ENCODE measurements at places on chromosomes 1 and 21.

- DNase-seq, result no peak
These were observed 1046.2 kb downstream of the BRINP3 start for GRCh38 chr1:189431447-189431846.

DNA sequence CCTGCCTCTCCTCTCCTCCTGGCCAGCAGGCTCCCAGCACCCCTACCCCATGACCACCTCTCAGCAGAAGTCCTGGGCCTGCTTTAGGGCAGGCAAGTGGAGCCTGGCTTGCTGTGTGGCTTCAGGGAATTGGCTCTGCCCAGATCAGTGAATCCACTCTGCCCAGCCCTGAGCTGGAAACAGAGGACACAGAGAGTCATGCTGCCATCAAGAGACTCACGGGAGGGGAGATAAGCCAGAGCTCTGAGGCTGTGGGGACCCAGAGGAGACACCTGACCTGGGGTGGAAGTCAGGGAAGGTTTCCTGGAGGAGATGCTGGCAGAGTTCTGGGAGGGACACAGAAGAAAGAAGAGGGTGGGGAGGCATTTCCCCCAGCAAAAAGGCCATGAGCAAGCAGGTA, 54.2 kb downstream of the GLIS1 start:
- DNase-seq, result no peak

DNA sequence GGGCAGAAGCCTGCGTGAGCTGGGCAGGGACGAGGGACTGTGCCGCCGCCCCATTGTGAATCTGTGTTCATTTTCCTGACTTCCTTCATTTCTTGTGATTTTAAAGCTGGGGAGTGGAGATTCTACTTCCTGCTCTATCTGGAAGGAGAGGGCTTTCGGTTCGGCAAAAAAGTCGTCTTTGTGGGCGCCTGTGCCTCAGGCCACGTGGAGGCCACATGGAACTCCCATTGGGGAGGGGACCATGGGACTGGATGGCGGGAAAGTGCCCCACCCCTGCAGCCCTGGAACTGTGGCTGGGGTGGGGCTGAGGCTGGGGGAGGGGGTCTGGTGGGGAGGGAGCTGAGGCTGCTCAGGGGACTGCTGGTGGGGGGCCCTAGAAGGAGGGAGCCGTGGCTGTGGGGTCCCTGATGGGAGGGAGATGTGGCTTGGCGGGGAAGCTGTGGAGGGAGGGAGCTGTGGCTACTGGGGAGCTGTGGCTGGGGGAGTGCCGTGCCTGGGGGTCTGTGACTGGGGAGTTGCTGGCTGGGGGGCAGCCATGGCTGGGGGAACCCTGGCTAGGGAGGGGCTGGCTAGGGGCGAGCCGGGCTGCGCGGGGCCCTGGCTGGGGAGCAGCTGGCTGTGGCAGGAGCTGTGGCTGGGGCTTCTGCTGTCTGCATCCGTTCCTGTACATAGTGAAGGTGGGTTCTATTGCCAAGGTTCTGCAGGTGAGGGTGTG, 31.5 kb downstream of the COL18A1 start:
- no peak for DNase-seq

- no peak for DNase-seq
These were observed 199.6 kb downstream of the LTN1 start for GRCh38 chr21:28793043-28793442.

GRCh38 chr1:190679454-190679853, 201.8 kb upstream of the BRINP3 start:
- no peak for DNase-seq

DNA sequence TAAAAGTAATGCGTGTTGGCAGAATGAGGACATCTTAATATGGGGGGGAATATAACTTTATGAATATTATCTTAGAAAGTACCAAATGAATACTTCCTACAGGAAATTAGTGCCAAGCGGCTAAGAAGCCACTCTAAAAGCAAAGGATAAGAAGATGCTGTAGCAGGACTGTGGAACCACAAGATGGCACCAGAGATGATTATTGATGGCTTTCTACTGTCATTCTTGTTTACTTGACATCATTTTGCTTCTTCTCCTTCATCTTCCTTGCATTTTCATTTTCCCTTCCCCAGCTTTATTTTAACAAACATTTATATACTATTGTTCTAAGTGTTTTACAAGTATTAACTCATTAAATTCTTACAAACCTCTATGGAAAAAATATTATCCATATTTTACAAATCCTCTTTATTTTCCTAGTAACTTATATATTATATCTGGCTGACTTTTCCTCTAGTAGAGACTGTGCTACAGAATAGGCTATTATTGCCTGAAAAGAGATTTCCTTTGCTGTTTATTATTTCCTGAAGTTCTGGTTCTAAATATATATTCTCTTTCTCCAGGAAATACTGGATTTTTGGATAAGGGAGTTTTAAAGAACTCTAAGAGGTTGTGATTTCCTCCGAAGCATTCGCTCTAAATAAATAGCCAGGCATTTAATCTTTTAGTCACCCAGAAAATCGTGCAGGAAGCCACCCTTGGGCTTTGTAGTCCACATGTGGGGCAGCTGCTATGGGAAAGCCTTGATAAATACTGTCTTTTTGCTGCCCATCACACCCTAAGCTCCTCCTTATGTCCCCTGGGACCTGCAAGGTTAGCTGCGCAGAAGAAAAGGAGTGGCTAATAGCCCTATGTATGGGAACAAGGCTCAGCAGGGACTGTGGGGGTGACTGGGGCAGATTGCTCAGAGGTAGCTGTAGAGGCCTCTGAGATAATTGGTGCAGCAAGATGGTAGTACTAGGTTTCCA, 69.8 kb downstream of the TPR start:
- DNase-seq, result no peak

GRCh38 chr1:243483071-243483771, 227.4 kb downstream of the SDCCAG8 start:
- DNase-seq, result no peak

DNA sequence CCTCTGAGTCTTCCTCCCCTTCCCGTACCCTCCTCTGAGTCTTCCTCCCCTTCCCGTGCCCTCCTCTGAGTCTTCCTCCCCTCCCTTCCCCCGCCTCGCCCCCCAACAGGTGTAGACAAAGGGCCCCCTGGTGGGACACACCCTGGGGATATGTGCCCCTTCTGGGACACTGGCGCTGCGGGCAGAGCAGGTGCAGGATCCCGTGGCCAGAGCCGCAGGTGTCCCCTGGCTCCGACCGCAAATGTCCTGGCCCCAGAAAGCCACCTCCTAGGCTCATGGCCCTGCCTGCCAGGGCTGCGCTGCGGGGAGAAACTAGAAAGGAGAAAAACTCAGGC, 51.5 kb upstream of the ARHGEF16 start:
- no peak for DNase-seq

DNA sequence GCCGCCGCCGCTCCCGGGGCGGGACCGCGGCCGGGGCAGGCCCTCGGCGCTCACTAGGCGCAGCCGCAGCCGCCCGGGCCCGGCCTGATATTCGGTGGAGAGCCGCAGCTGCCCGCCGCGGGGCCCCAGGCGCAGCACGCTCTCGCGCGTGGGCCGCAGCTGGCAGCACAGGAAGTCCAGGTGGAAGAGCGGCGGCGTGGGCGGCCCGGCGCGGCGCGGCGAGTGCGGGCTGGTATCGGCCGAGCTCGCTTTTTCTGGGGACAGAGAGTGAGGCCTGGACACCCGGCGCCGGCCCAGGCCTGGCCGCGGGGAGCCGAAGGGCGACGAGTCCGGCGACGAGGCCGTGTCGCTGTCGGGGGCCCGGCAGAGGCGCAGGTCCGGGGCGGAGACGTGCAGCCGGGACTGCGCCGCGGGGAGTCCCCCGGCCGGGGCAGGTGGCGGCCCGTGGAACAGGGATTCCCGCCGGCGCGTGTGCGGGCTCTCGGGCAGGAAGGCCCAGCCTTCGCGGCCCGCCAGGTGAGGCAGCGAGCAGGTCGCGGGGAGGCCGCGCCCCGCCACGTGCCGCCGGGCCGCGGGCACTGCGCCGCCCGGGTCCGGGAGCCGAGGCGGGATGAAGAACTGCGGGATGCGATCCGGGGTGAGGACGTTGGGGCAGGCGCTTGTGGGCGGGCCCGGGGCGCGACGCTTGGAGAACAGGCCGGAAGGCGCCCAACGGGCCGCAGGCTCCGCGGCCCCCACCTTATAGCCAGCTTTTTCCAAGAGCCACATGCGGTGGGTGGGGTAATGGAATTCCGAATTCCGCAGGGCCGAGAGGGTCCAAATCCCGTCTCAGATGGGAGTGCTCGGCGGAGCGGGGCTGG, 1.2 kb downstream of the C2CD4D start:
- DNase-seq, result no peak

DNA sequence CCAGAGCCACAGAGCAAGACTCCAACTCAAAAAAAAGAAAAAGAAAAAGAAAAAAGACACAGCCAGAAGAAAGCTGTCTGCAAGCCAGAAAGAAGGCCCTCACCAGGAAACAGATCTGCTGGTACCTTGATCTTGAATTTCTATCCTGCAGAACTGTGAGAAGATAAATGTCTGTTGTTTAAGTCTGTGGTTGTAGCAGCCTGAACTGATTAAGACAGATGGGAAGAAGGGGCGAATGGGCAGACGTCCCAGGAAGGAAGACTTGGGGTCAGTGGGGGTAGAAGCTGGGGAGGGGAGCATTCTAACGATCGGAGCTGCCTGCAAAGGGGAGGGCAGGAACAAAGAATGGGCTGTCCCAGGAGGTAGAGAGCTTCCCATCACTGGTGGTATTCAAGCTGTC, 6.3 kb downstream of the SLC2A7 start:
- no peak for DNase-seq

DNA sequence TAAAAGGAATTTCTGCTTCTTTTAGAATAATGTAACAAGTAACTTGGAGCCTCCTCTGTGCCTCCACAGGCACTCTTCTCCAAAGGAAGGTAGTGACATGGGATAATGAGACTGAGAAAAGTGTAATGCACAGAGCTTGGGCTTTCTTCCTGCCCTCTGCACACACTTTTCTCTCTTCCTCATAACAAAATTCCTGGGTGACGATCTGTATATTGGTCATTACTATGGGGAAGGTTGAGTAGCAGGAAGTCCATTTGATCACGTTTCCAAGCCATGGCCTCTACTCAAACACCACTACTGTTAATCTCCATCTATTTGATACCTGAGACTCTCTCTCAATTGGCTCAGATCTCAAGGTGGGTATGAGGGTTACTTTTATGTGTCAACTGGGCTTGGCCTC, 113.9 kb downstream of the GRIK1 start:
- no peak for DNase-seq

- DNase-seq, result no peak
These were observed 4.4 kb downstream of the TMEM183A start for GRCh38 chr1:203011582-203011981.

DNA sequence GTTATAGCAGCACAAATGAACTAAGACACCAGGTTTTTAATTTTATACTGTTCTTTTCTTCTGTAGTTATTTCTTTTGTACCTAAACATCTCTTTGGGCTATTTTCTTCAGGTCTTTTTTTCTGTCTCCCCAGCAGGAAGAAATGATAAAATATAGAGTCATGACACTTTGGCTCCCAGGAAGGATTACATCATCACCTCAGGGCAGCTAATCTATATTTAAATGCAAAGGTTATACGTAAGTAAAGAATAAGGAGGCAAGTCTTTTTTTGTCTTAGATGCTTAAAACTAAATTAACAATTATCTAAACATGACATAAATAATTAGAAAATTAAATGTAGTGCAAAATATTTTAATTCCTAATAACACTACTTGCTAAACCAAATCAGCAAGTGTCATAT, 57.0 kb downstream of the WARS2 start:
- no peak for DNase-seq

DNA sequence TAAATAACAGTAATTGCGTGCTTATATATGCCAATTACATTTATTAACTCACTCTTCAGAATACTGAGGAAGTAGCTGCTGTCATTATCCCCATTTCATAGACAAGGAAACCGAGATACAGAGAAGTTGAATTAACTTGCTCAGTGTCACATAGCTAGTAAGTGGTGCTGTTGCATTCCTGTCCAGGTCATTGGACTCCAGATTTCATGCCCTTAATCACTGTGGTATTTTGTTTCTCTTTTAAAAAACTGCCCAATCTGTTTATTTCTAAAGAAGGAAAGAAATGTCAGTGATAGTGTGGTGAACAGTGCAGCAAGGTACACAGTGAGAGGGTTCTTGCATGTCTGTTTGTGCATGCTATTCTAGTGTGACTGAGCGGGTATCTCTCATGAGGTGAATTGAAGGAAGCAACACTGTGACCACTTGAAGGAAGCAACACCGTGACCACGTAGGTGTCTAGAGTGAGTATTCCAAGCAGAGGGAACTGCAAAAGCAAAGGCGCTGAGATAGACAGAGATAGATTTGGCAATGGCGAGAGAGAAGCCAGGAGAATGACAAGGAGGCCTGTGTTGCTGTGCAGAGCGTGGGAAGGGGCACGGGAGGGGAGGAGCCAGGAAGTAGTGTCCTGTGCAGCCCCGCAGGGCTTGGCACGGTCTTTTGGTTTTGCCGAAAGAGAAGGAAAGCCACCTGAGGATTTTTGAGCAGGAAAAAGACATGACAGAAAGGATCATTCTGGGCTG, 95.9 kb downstream of the CAMTA1 start:
- DNase-seq, result no peak

DNA sequence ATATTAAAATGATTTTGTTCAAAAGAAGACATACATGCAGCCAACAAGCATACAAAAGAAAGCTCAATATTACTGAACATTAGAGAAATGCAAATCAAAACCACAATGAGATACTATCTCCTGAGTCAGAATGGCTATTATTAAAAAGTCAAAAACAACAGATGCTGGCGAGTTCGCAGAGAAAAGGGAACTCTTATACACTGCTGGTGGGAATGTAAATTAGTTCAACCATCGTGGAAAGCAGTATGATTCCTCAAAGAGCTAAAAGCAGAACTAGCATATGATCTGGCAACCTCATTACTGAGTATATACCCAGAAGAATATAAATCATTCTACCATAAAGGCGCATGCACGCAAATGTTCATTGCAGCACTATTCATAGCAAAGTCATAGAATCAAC, 126.0 kb upstream of the HMCN1 start:
- DNase-seq, result no peak

- no peak for DNase-seq
These were observed 1.0 kb downstream of the ARID1A start for GRCh38 chr1:26696654-26697430.

GRCh38 chr1:154410185-154410827, 5.2 kb downstream of the IL6R start:
- DNase-seq, result no peak

DNA sequence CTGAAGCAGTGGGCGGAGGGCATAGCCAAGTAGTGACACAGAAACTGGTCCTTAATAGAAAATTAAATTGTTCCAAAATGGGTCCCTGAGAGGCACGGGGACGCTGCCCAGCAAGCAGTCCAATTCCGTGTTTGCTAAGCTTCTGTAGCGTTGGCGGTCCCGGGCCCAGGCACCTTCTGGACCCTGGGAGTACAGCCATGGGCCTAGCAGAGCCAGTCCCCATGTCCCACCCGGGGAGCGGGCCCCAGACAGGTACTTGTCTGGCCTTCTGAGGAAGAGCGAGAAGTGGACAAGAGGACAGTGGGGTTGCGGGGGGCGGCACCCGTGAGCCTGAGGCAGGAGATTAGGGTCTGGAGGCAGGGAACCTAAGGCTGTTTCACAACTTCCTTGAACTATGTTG, 11.5 kb upstream of the CCDC27 start:
- no peak for DNase-seq

Measured in SJSA1 (cell line).